ENCODE measurements at places on chromosomes 2 and 18. TPM values are rescaled to one million over a fixed set of nuclear protein-coding genes. Genes with fewer than 3 reads are reported as not detected.

- H3K4me3 ChIP-seq = no peak overlapping the region
- H3K36me3 ChIP-seq = no peaks in the 10 kb centered on the region
- H3K27me3 ChIP-seq = no peaks in the 10 kb centered on the region
- DNase-seq = no peak
- no peaks in the 10 kb centered on the region for H3K4me1 ChIP-seq
These were observed 364.4 kb upstream of the GCFC2 start for GRCh38 chr2:76075126-76075525.

DNA sequence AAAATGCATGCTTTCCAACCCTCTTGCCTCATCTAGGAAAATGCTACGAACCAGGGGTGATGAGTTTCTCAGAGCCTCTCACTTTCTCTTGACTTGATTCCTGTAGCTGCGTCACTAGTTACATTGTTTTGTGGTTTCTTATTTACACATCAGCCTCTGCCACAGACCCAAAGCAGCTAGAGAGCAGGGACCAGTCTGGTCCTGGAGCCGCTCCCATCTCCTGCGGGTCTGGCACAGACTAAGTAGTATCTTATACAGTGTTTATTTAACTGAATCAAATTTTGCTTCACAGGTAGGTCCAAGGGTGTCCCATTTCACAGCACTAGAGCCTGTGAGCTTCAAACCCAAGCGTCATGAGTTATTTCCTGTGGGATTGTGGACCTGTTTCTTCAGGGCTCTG lies 310.5 kb downstream of the MYCN start:
- DNase-seq = no peak
- H3K4me1 ChIP-seq = no peaks in the 10 kb centered on the region

DNA sequence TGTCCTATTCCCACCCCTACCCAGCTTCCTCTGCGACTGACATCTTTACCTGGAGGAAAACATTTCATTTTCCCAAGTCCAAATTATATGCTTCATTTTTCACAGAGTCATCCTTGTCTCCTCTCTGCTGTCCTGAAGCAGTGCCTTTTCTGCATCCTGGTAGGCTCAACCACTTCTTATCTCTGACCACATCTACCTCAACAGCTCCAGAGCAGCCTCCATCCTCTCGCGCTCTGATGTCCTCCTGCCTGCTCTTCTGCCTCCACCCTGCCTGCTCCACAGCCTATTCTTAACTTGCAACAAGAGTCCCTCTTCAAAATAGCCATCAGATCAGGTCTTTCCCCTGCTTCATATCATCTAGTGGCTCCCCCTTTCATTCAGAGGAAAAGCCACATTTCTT lies 457.1 kb downstream of the PARD3B start:
- no peaks in the 10 kb centered on the region for H3K4me1 ChIP-seq
- H3K27ac ChIP-seq = no peak overlapping the region
- no peak overlapping the region for H3K4me3 ChIP-seq

The TWSG1 gene
- 29.1 TPM for total RNA-seq

The IL18RAP gene
- total RNA-seq = 5.2 TPM

The GAL3ST2 gene
- total RNA-seq = 0.31 TPM

The NR4A2 gene
- total RNA-seq = 5.6 TPM

DNA sequence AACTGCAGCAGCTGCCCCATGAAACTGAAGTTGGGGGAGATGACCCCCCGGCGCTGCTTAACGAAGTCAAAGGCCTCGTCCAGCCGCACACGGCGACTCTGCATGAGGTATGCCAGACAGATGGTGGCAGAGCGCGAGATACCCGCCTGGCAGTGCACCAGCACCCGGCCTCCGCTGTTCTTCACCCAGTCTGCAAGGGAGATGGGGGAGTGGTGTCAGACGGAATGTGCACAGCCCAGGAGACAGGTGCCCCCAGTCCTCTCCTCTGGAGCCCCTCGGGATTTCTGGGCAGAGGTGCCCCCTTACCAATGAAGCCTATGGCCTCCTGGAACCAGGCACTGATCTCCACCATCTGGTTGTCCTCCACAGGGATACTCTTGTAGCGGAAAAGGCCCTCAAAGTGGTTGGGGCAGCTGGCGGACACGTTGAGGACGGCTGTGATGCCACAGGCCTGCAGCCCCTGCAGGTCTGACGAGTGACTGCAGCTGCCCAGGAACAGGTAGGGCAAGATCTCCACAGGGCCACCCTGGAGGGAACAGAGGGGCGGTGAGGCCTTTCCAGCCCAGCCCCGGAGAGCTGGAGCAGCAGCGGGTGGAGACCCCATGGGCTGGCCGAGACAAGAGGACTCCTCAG lies 1.3 kb downstream of the DUSP2 start:
- H3K4me3 ChIP-seq = no peak overlapping the region
- H3K36me3 ChIP-seq = no peaks in the 10 kb centered on the region
- no peak overlapping the region for H3K27ac ChIP-seq
- peaks cover 12% of the 10 kb centered on the region for H3K27me3 ChIP-seq
- H3K4me1 ChIP-seq = peaks cover 42% of the 10 kb centered on the region

DNA sequence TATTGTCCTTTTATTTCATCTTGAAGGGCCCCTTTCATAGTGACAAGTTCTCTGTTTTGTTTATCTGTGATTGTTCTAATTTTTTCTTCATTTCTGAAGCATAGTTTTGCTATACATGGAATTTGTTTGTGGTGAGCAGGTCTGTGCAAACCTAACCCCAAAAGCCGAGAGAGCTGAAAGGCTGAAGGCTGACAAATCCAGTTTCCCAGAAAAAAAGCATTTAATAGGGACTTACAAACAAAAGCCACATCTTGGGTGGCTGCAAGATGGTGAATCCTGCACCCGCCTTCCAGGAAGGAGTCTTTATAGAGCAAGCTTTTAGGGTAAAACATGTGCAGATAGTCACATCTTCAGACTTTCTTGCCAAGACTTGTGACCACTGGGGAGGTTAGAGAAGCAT lies 473.4 kb upstream of the TRIB2 start:
- H3K27ac ChIP-seq = no peak overlapping the region
- no peaks in the 10 kb centered on the region for H3K4me1 ChIP-seq
- no peaks in the 10 kb centered on the region for H3K27me3 ChIP-seq
- no peak for DNase-seq

GRCh38 chr18:80086281-80086680 lies 22.8 kb upstream of the ADNP2 start:
- no peaks in the 10 kb centered on the region for H3K36me3 ChIP-seq
- no peaks in the 10 kb centered on the region for H3K4me1 ChIP-seq
- no peak overlapping the region for H3K27ac ChIP-seq
- no peak overlapping the region for H3K4me3 ChIP-seq

DNA sequence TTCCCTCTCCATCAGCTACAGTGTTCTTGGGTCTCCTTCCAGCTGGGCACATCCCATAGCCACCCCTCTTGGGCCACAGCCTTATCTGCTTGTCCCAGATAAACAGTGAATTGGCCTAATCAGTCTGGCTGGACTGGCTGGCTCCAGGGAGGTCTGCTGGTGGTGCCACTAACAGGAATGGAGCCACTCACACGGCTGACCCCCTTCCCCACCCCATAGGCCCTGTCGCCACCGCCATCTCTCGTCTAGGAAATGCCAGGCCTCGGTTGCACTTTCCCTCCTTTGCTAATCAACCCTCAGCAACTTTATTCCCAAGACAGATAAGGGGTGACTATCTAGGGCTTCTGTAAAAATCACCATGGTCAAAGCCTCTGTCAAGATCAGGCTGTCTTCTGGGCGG lies 23.0 kb upstream of the TNP1 start:
- no peak overlapping the region for H3K4me3 ChIP-seq
- no peaks in the 10 kb centered on the region for H3K27me3 ChIP-seq
- peaks cover 48% of the 10 kb centered on the region for H3K4me1 ChIP-seq
- peak; percentile 65 for DNase-seq
- H3K27ac ChIP-seq = peak overlapping the region; percentile 70

Data from K562 (cell line).